ENCODE measurements at places on chromosomes 2 and 18. TPM values are rescaled to one million over a fixed set of nuclear protein-coding genes. Genes with fewer than 3 reads are reported as not detected.

NDUFAF7 gene
- polyA plus RNA-seq: 24.0 TPM

RESP18 gene
- not detected for polyA plus RNA-seq

NCKAP5 gene
- polyA plus RNA-seq: 7.6 TPM

DNA sequence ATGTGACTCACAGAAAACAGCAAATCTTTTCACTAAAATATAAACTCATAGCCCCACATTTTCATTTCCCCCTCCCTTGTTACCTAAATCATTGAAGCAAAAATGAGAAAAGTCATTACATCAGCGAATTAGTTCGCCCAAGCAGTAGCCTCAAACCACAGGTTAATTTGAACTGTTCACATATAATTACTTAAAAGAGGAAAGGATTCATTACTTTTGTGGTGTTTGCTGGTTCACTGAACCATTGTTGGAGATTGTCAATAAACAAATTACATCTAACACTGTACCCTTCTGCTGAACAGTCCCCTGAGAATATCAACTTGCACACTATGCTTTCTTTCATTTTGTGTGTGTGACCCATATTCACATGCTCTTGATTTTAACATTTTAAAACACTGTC is 238.7 kb downstream of the ERBB4 start:
- no peak for DNase-seq

GRCh38 chr2:60796573-60797509 is 40.8 kb downstream of the PAPOLG start:
- no peak for DNase-seq

RAB11FIP5 gene
- polyA plus RNA-seq: 40.3 TPM

GPR45 gene
- polyA plus RNA-seq: 0.12 TPM

DNA sequence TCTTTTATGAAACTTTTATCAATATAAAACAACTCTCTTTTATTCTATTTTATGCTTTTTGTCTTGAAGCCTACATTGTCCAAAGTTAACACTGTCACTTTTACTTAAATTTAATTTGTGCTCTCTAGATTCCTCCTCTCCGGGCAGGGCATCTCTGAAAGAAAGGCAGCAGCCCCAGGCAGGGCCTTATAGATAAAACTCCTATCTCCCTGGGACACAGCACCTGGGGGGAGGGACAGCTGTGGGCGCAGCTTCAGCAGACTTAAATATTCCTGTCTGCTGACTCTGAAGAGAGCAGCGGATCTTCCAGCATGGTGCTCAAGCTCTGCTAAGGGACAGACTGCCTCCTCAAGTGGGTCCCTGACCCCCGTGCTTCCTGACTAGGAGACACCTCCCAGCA is 447.7 kb upstream of the FANCL start:
- no peak for DNase-seq

DNA sequence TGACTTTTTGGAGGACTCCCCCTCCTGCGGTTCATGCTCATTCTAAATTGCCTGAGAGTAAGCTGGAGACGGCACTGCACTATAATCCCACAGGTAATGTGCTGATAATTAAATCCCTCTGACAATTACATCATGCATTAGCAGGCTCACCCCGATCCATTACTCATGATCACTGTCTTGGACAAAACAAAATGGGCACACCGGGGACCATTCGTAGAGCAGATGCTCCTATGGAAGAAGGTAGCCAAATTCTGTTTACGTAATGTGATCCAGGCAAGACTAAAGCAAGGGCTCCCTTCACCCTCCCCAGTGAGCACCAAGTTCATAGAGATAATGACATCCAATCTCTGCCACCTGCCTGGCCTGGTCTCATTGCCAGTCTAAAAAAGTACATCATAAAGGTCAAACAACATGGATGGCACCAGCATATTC is 657.1 kb upstream of the SOX11 start:
- no peak for DNase-seq

GRCh38 chr2:58466804-58467203 is 225.7 kb upstream of the FANCL start:
- DNase-seq: no peak

- no peak for DNase-seq
Measured at GRCh38 chr2:96528006-96528699, 8.4 kb upstream of the ARID5A start.

GRCh38 chr2:183490914-183491313 is 366.7 kb downstream of the NUP35 start:
- DNase-seq: no peak

GRCh38 chr2:53505826-53506225 is 261.8 kb upstream of the CHAC2 start:
- DNase-seq: no peak

Measured in right renal cortex interstitium (tissue), 3 donors.